Glomerular endothelial cell (primary cell): ENCODE measurements at places on chromosomes 1 and 21.

DNA sequence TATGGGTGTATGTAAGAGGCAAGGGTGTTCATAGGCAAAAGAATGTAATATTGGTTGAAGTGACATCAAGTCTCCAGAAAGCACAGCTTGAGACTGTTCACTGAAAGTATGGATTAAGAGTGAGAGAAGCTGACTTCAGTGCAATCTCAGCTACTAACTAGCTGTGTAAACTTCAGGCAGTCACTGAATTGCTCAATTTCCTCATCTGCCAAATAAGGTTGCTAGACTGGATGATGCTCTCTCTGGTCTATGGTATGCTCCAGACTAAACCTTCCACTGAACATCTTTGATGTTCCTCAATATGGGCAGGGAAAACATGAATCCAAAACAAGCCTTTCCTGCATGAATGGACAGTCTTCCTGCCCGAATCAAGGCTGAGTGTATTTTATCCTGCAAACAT is 111.8 kb upstream of the USH2A start:
- DNase-seq, result no peak

- no peak for DNase-seq
These were observed 4.1 kb downstream of the CEP104 start for GRCh38 chr1:3852711-3853485.

- DNase-seq, result no peak
These were observed 3.2 kb upstream of the LYPLA2 start for GRCh38 chr1:23787701-23788100.

DNA sequence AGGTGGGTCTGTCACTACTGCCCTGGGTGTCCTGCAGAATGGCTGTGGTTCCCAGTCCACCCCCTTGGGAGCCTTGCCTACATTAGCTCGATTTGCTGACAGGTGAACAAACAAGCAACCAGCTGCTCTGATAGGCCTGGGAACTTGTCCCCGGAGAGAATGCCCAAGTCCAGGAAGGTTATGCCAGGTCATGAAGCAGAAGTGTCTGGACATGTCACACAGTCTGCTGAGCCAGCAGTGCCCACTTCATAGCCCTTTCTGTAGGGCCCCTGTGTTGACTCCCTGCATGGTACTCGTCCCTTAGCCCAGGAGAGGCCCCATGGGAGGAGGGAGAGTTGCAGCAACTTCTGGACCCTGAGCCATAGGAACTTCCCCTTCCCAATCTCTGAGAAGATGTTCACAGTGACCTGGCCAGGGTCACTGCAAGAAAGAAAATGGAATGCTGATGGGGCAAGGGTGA is 31.0 kb downstream of the UCK2 start:
- no peak for DNase-seq

DNA sequence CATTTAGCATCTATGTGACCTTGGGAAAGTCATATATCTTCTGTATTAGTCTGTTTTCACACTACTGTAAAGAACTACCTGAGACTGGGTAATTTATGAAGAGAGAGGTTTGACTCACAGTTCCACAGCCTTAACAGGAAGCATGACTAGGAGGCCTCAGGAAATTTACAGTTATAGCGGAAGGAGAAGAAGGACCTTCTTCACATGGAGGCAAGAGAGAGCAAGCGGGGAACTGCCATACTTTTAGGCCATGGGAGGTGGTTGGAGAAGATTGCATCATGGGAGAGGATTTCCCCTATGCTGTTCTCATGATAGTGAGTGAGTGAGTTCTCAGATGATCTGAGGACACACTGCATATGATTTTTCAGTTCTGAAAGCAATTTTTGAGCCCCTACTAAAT is 87.9 kb downstream of the CLEC20A start:
- DNase-seq, result peak; percentile 55

DNA sequence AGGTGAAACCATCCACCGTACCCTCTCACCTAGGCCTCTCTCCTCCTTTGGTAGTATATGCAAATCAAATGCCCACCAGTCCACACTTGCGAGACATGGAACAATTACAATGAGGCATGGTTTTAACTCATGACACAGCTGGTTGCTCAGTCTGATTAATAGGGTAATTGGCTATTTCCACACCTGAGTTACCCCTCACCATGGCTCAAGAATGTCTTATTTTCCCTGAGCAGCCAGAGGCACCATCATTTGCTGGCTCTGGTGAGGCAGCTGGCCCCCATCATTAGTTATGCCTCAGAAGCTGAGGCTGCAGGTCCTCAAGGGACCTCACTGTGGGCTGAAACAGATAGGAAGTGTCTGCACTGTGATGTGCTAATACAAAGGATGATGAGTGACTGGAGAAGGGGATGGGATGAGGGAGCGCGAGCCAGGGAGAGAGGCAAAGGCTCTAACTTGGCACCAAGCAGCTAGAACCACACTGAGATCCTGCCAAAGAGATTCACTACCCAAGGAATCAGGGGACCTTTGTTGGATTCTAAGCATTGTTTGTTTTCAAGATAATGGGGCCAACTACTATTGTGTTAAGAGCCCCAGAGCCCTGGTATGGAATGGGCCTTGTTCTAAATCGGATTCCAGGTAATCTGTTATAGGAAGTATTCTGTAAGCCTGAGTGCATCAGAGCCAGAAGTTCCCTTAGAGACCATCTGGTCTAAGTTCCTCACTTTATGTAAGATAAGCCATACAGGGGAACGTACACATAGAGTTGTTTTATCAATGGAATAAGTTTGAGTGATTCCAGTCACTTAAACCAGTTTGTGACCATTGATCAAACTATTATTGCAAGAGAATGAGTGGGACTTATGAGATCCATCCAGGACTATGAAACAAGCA is 80.0 kb upstream of the CNTN2 start:
- DNase-seq, result no peak

DNA sequence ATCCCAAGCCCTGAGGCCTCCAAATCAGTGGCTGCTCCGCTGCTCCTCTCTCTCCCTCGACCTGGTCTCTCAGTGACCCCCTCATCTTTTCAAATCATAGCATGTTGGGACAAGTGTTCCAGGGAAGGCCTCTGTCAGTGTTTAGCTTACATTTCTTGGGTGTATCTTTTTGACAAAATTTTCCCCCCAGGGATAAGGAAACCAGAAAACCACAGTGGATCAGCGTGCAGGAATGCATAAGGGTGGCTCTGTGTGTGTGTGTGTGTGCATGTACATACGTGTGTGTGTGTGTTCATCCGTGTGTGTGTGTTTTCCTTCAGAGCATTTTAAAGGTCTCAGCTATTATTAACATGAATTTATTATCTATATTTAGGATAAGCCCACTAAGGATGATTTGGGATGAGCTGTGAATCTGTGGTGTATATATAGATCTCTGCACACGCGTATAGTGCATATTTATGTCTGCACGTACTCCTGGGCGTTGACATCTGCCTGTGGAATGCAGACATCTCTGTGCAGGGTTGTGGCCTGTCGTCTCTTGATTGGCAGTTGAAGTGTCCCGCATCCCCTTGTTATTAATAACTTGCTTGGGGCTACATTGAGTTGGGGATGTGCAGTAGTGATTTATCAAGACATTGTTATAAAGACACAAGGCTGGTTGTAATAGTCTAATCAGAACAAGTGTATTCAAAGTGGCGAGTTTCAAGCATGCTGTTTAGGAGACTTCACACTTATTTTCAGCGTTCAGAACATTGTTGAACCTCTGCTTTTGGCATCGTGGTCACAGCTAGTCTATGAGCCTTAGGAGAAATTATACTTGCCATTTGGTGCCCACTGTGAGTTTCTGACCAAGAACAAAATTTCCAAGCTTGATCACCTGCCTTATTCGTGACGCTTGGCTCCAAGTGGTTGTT is 55.6 kb downstream of the GALNT2 start:
- DNase-seq, result no peak

- no peak for DNase-seq
These were observed 133.8 kb downstream of the LRRC40 start for GRCh38 chr1:70071601-70072000.

DNA sequence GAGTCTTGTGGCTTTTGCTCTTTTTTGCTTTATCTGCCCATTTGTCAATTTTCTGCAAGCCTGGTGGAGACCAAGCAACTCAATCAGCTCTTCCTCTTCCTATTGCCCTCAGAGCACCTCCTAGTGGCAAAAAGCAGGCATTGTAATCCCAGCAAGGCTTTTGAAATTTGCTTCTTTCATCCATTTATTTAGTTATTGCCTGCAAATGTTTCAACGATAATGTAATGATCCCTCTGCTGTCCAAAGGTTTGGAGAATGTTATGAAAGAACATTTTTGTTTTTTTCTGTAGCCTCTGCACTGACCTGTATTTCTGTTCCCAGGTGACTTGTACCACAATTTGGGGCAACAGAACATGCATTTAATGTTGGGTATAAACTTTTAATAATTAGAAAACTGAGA is 127.8 kb downstream of the GABPA start:
- DNase-seq, result no peak

- DNase-seq, result no peak
These were observed 109.5 kb upstream of the ZNF648 start for GRCh38 chr1:182170891-182171461.

- no peak for DNase-seq
These were observed 43.2 kb downstream of the PGM1 start for GRCh38 chr1:63636192-63637105.

DNA sequence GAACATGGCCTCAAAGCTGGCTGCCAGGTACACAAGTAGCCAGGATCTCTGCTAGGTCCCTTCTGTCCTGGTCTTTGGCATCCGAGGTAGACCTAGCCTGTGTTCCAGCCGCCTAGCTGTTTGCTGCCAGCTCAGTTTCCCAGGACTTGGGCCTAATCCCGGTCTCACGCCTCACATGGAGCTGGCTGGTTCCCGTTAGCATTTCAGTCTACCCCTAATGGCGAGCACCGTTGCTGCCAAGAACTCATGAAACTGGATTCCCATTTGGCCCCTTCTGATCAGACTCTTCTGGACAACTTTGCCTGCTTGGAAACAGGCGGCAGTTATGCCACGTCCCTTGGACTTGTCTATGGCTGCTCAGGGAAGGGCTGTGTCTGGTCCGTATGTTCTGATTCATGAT is 26.2 kb upstream of the HHAT start:
- no peak for DNase-seq

GRCh38 chr1:204975568-204976235 is 67.3 kb upstream of the CNTN2 start:
- DNase-seq, result no peak

- DNase-seq, result no peak
These were observed 10.5 kb upstream of the TAF1A start for GRCh38 chr1:222600281-222600680.

DNA sequence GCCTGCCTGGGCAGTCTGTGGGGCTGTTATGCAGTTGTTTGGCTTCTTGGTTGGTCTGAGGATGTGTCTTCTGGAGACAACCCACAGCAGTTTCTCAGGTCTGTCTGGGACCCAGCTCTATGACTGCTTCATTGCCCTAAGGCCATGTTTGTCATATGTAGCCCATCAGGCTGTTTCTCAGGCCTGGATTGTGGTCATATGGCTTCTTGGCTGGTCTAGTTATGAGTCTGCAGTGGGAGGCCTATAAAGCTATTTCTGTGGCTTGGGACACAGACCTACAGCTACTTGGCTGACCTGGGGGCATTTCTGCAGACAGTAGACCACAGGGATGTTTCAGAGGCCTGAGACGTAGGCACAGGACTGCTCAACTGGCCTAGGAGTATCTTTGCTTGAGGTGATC is 41.5 kb downstream of the CHIA start:
- DNase-seq, result no peak

- DNase-seq, result no peak
These were observed 30.6 kb upstream of the MARK1 start for GRCh38 chr1:220497220-220497947.

- DNase-seq, result no peak
These were observed 6.2 kb upstream of the CPLANE2 start for GRCh38 chr1:16243215-16243610.

DNA sequence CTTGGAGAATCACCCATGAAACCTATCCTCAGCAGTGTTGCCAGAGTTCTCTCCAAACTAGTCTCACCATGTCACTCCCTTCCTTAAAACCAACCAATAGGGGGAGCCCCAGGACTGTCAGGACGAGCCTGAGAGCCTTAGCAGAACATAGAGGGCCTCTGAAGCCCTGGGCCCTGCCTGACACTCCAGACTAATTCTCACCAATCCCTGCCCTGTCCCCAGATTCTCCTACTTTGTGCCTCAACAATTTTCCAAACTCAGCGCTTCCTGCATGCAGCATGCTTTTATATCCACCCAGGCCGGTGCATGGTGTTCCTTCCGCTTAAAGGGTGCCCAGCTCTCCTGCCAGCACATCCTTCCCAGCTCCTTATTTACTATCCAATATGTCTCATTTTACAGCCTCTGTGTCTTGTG is 42.7 kb downstream of the HSD3B1 start:
- DNase-seq, result peak; percentile 36

DNA sequence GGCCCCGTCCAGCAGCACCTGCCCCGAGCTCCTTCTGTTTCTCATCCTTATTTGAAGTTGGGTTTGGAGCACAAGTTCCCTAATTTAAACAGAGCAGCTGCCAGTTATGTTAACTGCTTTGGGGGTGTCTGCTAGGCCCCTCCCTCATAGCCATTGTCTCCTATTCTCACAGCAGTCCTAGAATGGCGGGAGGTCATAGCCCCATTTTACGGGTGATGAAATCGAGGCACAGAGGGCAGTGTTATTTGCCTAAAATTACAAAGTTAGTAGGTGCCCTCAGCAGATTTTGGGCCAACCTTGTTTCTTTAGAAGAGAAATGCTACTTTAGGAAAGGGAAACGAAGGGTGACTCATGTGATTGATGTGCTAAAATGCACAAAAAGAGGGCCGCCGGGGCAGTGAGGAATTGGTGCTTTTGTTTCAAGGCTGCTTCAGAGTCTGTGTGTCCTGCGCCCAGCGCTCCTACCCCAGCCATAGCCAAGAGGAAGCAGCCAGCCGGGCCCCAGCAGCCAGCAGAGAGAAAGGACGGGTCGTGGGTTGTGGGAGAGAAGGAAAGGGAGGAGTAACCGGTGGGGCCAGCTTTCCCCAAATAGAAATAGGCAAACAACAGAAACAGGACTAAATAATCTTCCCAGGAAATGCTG is 13.0 kb downstream of the VANGL1 start:
- no peak for DNase-seq

DNA sequence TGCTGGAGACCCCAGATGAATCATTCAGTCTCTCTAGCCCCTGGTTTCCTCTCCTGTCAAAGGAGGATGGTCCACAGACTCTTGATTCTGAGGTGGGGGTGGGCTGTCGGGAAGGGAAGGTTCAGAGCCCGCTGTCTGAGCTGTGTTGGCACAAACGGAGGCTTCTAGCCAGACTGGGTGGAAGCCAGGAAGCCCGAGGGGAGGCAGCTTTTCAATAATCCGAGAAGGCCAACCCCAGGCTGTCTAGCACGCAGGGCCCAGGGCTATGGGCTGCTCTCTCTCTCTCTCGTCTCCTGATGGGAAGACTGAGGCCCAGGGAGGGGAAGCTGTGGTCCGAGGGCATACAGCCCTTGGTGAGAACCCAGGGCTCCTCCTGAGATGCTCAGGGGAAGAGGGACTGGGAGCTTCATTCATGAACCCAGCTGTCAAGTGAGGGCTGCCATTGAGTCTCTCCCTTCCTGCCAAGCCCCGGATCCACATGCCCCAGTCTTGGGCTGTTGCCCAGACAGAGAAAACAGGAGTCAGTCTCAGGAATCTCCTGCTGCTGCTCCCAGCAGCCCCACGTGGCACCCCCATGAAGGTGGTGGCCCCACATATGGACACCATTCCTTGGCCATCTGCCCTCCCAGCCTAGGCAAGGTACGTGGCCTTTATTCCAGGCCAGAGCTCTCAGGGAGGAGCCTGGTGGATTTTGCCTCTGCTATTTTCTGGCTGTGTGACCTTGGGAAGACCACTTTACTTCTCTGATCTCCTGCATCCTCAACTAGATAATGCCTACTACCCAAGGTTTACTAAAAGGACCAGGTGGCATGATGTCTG is 44.4 kb downstream of the RAP1GAP start:
- no peak for DNase-seq
